Esophagus squamous epithelium (tissue), 5 donors: ENCODE measurements at places on chromosomes 3 and 15.

DNA sequence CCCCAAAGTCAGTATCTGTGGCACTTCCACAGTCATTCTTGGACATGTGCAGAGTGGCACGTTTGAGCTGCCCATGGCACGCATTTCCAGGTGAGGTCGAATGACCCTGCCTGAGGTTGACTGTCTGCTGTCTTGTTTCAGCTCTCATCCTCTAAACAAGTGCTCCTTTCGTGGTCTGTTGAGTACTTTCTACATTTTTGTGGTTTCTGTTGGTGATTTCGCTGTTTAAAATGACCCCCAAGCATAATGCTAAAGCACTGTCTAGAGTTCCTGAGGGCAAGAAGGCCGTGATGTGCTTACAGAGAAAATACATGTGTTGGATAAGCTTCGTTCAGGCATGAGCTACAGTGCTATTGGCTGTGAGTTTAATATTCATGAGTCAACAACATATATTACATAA lies 40.0 kb upstream of the SAMMSON start:
- no peak for DNase-seq

GRCh38 chr3:65268426-65268825 lies 580.6 kb upstream of the ADAMTS9 start:
- DNase-seq: no peak

DNA sequence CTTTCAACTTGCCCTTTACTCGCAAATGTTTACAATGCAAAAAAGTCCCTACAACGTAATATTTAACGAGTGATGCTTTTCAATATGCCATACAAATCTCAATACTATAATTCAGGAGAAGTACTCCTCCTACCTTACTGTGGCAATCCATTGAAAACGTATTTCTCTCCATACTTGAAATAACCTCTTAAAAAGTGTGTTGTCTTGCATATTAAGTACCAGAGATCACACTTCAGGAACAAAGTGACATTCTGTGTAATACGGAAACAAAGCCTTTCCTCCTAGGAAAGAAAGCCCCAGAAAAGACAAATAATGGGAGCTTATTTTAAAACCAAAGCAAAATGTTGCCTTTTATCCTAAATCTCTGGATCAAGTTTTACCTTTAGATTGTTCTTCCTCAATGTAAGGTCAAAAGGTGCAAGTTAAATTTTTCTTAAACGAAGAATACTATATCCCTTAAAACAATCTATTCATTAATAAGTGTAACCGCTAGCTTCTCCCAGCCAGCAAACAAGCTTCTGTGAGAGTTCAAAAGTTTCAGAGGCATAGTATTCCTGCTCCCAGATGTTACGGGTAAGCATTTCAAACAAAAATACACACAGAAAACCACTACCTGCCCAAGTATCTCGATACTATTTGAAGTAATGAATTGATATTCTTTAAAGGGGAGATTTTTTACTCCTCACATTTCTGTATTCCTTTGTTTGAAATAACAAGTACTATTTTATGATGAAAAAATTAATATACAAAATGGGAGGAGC lies 1.7 kb downstream of the TJP1 start:
- no peak for DNase-seq

- no peak for DNase-seq
Measured at GRCh38 chr3:191762323-191762960, 301.5 kb downstream of the PYDC2 start.

- no peak for DNase-seq
Measured at GRCh38 chr15:71080705-71081104, 34.6 kb upstream of the THSD4 start.

- no peak for DNase-seq
Measured at GRCh38 chr3:187782006-187782405, 36.7 kb upstream of the BCL6 start.
